Activated CD4-positive, alpha-beta T cell treated with anti-CD3 and anti-CD28 coated beads, Interleukin-2, Interleukin-4, amounts not matched to agents 100 ng/mL and 50 ng/mL, durations not matched to agents 16 hours and 8 hours (primary cell): ENCODE measurements at places on chromosomes 13 and 19.

DNA sequence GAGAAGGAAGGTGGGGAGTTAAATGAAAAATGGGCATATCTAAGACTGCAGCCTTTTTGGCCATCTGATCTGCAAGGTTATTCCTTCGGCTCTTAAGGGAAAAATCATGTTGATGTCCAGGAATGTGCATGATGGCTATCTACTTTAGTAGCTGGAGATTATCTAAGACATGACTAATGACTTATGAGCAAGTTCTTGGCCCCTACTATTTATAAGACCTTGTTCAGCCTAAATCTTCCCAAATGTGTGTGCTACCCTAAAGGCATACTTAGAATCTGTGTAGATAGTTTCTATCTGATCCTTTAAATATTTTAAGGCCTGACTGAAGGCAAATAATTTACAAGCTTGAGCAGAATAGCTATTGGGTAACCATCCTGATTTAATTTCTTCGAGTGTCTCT is 41.8 kb upstream of the CD177 start:
- DNase-seq, result no peak

DNA sequence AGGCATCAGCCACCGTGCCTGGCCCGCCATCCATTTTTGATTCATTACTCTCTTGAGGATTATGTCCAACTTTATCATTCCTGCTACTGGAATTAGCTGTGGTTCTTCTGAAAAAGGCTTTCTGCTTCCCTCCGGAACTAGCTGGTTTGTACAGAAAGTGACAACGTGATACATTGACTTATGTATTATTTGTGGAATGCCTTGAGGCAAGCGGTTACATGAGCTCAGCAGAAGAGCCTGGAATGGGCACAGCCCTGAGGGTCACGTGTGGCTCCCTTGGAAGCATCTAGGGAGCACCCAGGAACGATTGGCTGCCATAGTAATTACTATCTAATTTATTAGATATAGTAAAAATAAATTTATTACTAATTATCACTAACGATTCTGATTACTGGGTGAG is 14.4 kb upstream of the RETN start:
- DNase-seq, result no peak

GRCh38 chr13:113089693-113090414 is 15.7 kb upstream of the F7 start:
- DNase-seq, result no peak

DNA sequence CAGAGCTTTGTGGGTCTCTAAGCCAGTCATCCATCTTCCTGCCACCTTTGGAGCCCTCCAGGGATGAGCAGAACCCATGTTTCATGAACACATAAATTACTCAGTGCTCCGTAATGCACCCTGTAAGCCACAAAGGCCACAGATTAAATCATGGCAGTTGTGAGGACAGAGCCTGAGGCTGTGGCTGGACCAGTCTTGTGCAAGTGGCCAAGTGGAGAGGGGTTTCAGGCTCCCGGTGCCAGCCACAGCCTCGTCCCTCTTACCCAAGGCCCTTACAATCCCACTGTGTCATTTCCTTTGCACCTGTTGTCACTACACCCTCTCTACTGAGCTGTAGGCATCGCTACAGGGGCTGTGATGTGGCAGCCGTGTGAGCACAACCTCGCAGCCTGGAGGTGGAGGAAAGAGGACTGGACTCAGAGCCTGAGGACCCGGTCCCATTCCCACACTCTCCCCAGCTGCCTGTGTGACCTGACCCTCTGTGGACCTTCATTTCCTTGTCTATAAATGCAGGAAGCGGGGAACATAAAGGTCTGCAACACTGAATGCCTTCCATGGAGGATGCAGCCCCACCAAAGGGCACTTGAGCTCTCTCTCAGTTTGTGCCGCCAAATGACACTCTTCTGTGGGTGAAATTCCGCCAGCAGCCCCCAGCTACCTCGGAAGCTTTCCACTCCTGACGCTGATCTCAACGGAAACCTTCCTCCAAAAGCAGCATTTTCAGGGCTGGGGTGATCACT is 792.0 kb downstream of the UQCRFS1 start:
- no peak for DNase-seq

GRCh38 chr19:12859546-12859945 is 21.2 kb downstream of the MAST1 start:
- no peak for DNase-seq

- no peak for DNase-seq
These were observed 359.3 kb downstream of the EFNB2 start for GRCh38 chr13:106176117-106176516.

DNA sequence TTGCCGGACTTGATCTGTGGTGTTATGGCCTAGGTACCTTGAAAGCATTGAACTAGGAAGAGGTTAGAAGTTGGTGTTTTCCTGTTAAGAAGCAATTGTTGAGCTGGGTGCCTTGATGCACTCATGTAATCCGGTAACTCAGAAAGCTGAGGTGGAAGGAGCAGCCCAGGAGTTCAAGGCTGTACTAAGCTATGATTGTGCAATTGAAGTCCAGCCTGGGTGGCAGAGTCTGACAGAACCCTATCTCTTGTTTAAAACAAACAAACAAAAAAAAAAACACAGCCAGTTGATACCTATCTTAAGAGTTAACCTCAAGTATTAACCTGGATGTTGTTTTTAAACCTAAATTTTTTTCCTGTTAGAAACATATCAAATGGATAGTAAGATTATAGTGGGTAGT is 19.3 kb downstream of the SAFB start:
- DNase-seq, result no peak

GRCh38 chr13:45219123-45219891 is 18.5 kb upstream of the KCTD4 start:
- no peak for DNase-seq

- DNase-seq, result peak; percentile 39
These were observed 33.6 kb downstream of the ZNF383 start for GRCh38 chr19:37251308-37252229.

- DNase-seq, result no peak
These were observed 14.3 kb downstream of the CRX start for GRCh38 chr19:47836038-47836437.

DNA sequence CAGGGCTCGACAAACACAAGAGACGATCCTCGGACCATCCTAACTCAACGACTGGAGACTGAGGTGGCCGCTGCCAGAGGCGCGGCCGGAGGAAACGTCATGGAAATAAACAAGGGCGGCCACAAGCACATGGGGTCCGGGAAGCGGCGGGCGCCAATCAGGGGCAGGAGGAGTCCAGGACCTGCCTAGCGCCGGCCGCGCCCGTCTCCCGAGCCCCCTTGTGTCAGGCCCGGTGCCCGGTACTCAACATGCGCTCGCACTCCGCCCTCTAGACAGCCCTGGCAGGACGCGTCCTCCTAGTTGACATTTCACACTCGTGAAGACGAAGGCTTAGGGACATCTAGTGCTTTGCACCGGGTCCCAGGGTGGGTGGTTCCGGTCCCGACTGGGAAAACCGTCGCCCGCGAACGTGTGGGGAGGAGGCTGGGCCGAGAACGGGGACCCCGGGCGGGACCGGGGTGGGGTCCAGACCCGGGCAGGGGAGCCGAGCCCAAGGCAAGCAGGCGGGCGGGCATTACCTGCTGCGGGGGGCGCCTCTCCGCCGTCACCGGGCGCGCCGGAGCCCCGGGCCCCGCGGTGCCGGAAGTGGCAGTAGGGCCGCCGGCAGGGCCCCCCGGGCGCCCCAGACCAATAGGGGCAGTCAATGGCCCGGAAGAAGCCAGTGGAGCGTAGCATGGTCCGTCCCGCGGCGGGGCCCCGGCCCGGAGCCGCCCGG is 442 bp downstream of the REXO1 start:
- peak; percentile 27 for DNase-seq

GRCh38 chr19:947707-948539 is 22.1 kb downstream of the ARID3A start:
- no peak for DNase-seq

DNA sequence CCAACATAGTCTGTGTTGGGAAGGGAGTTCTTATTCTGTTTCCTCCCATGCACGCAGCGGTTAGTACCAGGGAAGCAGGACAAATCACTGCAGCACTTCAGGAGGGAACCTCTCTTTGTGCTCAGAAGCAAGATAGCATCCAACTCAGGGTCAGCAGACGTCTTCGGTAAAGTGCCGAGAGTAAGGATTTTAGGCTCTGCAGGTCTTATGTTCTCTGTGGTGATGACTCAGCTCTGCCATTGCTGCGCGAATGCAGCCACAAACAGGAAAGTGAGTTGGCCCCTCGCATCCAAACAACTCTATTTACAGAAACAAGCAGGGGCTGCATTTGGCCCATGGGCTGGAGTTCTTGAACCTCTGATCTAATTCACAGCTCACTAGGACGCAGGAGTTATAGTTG is 122.1 kb upstream of the SPATA13 start:
- DNase-seq, result peak; percentile 72

DNA sequence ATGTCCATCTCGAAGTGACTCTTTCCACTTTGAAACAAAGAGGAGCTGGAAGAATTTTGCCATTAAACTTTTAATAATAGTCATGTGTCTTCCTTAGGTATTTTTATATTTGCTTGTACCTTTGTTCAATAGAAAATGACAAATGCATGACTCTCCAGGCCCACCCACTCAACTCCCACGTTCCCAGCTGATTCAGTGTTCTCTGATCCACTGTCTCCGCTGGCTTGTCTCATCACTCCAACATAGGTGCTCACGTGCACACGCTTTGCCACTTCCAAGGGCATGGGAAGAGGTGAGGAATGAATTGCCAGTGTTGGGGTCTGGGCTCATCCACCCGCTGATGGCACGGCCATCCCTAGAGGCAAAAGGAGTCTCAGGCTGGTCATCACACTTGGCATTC is 24.5 kb downstream of the RASL11A start:
- no peak for DNase-seq

GRCh38 chr19:30873691-30874090 is 475.5 kb downstream of the TSHZ3 start:
- no peak for DNase-seq

DNA sequence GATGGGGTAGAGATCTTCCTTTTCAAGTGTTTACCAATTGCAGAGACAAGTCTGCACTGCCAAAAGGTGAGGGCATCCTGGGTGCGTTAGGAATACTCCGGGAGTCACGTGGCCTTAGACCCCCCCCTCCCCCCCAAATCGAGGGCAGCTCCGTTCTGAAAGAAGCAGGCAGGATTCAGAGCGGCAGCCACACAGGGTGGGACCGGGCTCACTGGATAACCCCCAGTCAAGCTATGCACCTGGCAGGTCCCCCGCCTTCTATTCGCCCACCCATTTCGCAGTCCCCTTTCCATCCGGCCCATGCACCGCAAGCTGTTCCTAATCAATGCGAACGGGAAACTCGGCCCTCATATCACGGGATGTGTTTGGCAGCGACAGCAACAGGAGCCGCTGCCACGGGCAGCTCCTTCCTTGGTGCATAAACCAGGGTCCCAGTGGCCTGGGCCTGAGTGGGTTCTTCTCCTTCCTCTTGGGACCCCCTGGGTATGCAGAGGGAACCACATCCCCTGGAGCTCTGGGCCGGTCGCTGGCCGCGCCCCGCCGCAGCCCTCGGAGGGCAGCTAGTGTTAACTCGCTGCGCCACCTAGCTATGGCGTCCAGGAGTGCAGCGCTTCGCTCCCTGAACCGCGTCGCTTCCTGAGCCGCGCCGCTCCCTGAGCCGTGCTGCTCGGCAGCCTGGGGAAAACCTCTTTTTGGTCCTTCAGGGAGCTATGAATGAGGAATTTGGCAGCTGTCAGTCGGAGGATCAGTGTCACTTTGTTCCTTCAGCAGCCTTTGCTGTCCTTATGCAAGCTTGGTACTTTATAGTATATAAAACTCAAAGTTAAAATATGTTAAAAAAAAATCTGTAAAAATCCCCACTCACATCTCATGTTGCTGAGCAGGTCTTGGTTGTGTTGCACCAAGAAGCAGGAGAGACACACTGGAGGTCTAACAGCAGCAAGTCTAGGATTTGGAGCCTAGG is 41.4 kb downstream of the LYL1 start:
- DNase-seq, result peak; percentile 75
